Fibroblast of skin of scalp (primary cell): ENCODE measurements at places on chromosomes 2 and 18.

GRCh38 chr2:28591711-28592335, 96.0 kb downstream of the PLB1 start:
- DNase-seq = no peak

DNA sequence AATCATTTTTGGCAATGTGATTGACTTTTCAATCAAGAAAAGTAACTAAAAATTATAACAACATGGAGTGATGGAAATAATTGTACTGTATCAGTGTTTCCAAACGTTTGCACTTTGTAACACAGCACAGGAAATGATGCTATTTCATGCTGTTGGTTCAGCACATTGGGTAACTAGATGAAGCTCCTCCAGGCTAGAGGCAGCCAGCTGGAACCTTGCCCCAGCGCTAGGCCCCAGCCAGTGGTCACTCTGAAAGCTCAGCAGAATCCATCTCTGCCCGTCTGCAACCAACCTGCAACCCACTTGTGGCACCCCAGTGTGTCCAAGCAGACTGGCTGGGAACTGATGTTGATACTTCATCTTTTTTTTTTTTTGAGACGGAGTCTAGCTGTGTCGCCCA, 15.3 kb downstream of the UNC50 start:
- DNase-seq = no peak

GRCh38 chr2:120442541-120442922, 96.6 kb downstream of the INHBB start:
- no peak for DNase-seq

- DNase-seq = no peak
These were observed 765.1 kb upstream of the SLC8A1 start for GRCh38 chr2:41216978-41217377.

- peak; percentile 60 for DNase-seq
These were observed 228.3 kb upstream of the FOSL2 start for GRCh38 chr2:28164280-28164801.

DNA sequence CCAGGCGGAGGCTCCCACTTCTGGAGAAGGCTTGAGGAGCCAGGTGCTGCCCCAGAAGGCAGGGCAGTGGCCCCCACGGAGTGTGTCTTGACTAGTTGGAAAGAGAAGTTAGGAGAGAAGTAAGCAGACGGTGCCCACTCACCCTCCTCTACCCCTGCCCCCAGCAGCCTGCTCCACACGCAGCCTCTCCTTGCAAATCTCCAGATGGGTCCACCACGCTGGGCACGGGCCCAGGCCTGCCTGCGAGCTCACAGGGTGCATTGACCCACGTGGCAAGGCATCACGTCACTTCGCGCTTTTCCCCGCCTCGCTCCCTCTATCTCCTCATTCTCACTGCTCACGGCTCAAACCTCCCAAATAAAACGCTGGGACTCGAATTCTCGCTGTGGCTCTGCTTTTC, 71.8 kb upstream of the RAB12 start:
- no peak for DNase-seq

GRCh38 chr2:107088156-107088555, 202.2 kb upstream of the ST6GAL2 start:
- DNase-seq = no peak

- DNase-seq = peak; percentile 54
These were observed 287.2 kb upstream of the FN1 start for GRCh38 chr2:215722986-215723630.

- DNase-seq = peak; percentile 61
These were observed 57.5 kb upstream of the AGPS start for GRCh38 chr2:177334940-177335543.

- DNase-seq = peak; percentile 85
These were observed 35.0 kb upstream of the SOX11 start for GRCh38 chr2:5657231-5657630.
